ENCODE measurements at places on chromosomes 5 and 9.

GRCh38 chr9:114112778-114113584 lies 13.9 kb upstream of the KIF12 start:
- DNase-seq: no peak

GRCh38 chr5:88377705-88378656 lies 109.3 kb upstream of the TMEM161B start:
- DNase-seq: no peak

DNA sequence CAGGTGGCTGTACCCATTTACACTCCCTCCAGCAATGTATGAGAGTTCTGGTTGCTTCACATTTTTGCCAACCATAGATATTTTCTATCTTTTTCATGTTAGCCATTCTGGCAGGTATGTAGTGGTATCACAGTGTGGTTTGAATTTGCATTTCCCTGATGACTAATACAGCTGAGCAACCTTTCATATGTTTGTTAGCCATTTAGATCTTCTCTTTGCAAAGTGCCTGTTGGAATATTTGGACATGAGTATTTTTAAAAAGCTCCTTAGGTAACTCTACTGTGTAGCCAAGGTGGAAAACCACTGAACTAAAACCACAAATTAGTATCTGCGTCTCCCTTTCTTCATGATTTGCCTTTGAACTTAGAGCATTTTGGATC lies 31.9 kb downstream of the IRF1 start:
- DNase-seq: no peak

- no peak for DNase-seq
Observed at GRCh38 chr5:143646961-143647360, 165.0 kb upstream of the HMHB1 start.

GRCh38 chr5:55720188-55720703 lies 8.1 kb upstream of the SLC38A9 start:
- DNase-seq: no peak

GRCh38 chr5:61254969-61255555 lies 77.0 kb upstream of the ZSWIM6 start:
- no peak for DNase-seq

DNA sequence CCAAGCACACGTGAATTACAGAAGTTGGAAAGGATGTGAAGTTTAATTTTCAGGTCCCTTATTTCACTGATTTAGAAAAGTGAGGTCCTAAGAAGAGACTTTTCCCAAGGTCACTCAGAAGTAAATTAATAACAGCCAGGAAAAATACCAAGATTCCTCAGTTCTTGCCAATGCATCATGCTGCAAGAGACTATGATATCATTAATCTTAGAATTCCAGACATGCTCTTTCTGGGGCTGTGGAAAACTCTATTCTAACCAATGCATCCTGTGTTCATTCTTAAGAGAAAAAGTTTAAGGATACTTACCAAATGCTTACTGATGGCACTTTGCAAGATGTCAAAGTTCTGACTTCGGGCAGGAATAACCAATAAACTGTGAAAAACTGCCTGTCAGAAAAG lies 42.8 kb downstream of the TEX10 start:
- DNase-seq: no peak

- DNase-seq: peak; percentile 26
Observed at GRCh38 chr5:108382784-108383330, 959 bp upstream of the FBXL17 start.

GRCh38 chr9:92737611-92738299 lies 26.9 kb downstream of the BICD2 start:
- DNase-seq: peak; percentile 15

DNA sequence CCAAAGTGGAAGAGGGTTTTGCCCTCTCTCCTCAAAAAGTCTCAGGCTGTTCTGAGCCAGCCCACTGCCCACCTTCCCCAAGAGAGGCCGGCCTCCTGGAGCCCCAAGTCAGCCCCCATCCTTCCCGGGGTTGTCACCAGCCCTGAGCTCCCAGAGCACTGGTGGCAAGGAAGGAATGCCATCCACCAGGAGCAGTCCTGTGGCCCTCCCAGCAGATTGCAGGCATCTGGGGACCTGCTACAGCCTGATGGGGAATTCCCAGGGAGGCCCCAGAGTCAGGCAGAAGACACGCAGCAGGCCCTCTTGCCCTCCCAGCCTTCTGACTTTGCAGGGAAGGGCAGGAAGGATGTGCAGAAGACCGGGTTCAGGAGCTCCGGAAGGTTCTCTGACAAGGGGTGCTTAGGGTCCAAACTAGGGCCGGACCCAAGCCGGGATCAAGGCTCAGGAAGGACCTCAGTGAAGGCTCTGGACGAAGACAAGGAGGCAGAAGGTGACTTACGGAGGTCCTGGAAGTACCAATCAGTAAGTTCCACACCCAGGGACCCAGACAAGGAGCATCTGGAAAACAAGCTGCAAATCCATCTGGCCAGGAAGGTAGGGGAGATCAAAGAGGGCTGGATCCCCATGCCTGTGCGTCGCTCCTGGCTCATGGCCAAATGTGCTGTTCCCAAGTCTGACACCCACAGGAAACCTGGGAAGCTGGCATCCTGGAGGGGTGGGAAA lies 3.7 kb downstream of the SPATA31E1 start:
- no peak for DNase-seq

GRCh38 chr9:76463211-76463610 lies 4.2 kb downstream of the GCNT1 start:
- DNase-seq: no peak

- no peak for DNase-seq
Observed at GRCh38 chr9:87674565-87675299, 51.2 kb upstream of the CTSL start.

- DNase-seq: no peak
Observed at GRCh38 chr9:121727295-121728020, 76.0 kb downstream of the DAB2IP start.

DNA sequence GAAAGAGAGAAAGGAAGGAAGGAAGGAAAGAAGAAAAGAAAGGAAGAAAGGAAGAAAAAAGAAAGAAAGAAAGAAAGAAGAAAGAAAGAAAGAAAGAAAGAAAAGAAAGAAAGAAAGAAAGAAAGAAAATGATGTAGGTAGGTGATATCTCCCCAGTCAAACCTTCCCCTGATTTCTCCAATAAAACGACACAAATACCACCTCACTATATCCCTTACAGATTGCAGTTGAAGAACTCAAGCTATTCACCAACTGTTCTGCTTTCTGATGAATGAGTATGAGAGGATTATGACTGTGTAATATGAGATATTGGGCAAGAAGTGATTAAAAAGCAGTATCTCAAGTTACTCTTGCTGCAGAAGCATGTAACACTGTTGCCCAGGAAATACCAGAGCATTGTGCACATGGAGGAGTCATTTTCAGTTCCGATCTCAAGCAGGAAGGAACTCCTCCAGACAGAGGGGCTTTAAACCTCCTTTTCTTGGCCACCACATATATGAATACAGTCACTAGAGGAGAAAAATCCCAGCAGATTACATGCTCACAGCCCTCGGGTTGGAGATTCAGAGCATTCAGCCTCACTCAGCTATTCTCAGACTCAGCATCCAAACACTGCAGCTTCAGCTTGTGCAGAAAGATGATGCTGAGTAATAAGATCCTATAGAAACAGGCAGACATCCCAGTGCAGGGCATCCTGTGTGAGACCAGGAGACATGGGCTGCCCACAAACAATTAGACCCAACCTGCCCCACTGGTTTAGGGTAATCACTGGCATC lies 61.4 kb downstream of the UGCG start:
- no peak for DNase-seq

GRCh38 chr9:123478967-123479602 lies 123.1 kb downstream of the CRB2 start:
- DNase-seq: no peak

- no peak for DNase-seq
Observed at GRCh38 chr9:27563738-27564430, 9.4 kb downstream of the C9orf72 start.

DNA sequence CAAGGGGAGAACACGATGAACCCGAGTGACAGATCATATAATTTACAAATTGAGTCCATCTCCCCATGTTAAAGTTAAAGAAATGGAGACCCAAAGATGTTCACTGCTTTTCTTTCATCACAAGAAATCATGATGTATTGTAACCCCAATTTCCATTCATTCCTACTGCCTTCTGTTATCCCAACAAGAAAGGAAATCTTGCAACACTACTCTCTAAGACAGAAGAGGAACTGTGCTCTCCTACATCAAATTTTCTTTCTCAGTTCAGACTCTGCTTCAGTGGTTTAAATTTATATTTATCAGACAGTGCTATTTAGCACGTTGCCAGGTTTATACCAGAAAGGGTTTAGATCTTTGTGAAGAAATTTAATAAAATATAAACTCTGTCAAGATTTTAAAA lies 83.8 kb upstream of the RASA1 start:
- no peak for DNase-seq

GRCh38 chr5:142512043-142513042 lies 173.5 kb downstream of the FGF1 start:
- no peak for DNase-seq

GRCh38 chr9:18606281-18606680 lies 132.3 kb downstream of the ADAMTSL1 start:
- no peak for DNase-seq

- DNase-seq: no peak
Observed at GRCh38 chr9:19946441-19947109, 157.7 kb upstream of the SLC24A2 start.

GRCh38 chr5:178241688-178242231 lies 9.2 kb upstream of the PHYKPL start:
- no peak for DNase-seq

DNA sequence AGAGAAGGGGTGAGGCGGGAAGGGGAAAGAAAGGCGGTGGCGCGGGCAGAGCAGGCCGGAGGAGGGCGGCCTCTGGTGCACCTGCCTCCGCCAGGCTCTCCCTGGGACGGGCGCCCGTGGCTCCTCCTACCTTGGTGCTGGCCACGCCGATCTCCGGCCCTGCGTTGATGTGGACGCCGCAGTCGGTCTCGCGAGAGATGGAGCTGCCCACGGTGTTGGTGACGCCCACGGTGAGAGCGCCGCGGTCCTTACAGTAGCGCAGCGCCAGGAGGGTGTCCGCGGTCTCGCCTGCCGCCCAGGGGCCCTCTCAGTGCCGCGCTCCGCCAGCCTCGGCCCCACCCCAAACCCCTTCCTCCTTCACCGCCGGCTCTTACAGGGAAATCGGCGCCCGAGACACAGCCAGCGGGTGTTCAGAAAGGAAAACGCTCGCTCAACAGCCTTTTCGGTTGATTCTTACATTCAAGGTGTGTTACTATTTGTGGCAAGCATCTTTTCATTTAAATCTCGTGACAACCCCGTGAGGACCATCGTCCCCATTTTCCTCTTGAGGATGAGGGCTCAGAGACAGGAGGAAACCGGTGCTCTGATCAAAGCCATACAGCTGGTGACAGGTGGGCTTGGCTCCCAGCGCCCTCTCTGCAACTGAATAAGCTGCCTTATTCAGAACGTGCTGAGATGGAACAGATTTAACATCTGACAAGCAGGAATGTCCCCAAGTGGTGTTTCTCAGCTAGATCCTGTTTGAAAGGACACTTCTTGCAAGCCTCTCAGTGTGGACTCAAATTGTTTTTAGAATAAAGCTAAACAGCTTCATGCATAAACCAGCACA lies 22.0 kb upstream of the MAPK9 start:
- DNase-seq: no peak

DNA sequence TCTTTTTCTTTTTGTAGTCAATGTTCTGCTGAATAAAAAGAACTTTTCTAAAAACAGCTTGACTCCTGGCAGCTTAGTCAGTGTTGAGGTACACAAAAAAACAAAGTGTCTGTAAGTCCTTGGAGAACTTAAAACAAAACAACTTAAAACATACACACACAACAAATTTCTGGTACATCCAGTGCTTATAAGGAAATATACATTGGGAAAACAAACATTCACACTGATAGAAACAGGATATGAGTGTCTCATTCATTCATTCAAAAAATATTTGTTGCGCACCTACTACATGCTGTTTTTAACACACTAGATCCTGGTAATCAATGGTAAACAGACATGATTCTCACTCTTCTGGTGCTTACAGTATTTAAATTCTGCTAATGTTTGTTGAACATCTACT lies 27.4 kb upstream of the MEGF9 start:
- no peak for DNase-seq

GRCh38 chr9:37290940-37291485 lies 131.5 kb upstream of the GRHPR start:
- DNase-seq: no peak

GRCh38 chr5:97010606-97011005 lies 74.7 kb downstream of the LNPEP start:
- DNase-seq: no peak

DNA sequence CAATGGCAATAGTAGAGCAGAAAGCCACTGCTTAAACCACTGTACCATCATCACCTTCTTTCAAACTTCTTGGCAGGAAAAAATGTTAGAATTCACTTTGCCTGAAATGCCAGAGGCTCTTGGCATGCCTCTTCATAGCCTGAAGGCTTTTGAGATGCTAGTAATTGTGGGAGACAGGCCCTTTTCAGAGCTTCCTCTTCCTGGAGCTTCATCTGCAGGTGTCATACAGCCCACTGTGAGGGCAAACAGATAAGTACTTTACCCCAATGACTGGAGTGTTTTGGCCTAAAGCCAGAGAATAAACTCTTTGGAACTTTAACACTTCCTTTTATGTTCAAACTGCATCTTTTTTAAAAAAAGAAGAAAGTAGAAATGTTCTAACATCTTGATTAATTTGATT lies 81.3 kb upstream of the TMEM171 start:
- DNase-seq: no peak

GRCh38 chr9:88272986-88273385 lies 115.3 kb upstream of the SPIN1 start:
- DNase-seq: no peak

DNA sequence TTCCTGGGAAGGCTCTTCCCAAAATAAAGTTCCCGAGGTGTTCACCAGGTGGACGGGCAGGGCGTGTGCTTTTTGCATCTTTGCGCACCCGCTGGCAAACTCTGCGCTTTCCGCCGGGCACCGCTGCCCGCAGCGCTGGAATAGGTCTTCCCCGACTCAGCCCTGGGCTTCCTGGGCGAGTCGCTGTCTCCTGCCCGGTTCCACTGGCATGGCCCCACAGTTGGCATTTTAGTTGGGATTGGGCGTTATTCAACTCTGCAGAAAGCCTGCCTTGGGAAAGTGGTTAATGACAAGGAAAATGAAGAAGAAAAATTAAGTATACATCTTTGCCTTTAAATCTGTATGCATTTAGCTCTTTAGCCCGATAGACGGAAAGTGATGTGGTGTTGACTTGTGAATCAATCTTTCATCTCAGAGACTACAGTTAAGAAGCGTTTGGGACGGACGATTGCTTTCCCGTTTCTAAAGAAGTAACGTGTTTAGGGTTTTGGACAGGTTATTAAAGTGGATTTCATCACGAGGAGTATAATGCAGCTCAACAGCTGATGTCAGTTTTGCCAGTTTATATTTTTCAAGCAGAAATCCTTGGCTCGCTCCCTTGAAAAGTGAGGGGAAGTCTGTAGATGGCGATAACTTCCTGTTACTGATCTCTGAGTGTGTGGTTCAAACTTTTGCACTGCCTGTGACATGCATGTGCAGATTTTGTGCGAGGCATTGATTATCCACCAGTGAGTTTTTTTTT lies 946 bp downstream of the ADCY2 start:
- DNase-seq: no peak
